ENCODE measurements at places on chromosomes 16 and 17.
A peak's percentile ranks its signal among the peaks of the same experiment; 100 is the strongest.

DNA sequence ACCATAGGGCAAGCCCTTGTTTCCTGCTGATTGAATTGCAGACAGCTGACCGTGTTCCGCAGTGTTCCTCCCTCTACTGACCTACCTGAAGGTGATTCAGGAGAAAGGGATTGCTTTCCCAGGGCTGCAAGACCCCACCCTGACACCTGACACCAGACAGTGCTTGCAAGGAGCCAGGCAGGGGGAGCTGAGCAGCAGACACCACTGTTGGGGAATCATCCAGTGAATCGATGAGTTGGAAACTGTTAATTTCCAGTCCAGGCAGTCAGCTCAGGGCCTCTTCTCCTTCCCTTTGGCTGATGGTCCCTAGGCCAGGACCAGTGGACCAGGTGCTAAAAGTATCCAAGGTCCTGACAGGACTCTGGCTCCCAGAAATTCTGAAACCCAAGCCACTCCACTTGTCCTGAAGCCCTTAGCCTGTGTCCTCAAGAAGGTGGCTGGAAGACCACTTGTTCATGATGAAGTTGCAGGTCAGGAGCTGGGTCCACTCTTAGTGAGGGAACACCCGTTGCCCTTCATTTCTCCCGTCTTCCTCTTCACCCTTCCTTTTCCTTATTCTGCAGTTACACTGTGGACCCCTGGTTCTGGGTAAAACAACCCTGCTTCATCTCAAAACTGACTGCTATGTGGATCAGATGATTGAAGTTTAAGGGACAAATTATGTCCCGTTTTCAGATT lies 9.5 kb upstream of the UNK start:
- no peak for DNase-seq

DNA sequence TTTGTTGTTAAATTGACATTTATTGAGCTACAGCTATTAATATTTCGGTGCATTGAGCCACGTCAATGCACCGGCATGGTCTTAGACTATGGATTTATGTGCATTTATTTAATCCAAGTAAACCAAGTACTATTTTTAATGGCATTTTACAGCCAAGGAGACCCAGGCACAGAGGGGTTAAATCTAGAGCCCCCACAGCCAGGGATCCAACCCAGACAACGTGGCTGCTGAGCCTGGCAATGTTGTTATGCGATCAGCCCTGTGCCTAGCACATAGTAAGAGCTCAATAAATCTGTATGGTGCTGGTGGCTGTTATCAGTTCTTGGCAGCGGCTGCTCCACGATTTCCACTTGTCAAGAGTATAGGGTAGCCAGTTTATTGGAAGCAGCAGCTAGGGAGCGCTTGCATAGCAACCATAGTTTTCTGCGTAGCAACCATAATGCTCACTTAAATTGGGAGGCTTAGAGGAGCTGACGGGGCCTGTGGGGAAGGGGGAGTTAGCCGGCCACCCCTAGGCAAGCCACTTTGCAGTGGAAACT lies 541 bp upstream of the RBBP6 start:
- no peak for DNase-seq

GRCh38 chr16:25161753-25162367 lies 50.3 kb downstream of the LCMT1 start:
- no peak for DNase-seq

- no peak for DNase-seq
Observed at GRCh38 chr16:22205577-22206012, 483 bp upstream of the EEF2K start.

DNA sequence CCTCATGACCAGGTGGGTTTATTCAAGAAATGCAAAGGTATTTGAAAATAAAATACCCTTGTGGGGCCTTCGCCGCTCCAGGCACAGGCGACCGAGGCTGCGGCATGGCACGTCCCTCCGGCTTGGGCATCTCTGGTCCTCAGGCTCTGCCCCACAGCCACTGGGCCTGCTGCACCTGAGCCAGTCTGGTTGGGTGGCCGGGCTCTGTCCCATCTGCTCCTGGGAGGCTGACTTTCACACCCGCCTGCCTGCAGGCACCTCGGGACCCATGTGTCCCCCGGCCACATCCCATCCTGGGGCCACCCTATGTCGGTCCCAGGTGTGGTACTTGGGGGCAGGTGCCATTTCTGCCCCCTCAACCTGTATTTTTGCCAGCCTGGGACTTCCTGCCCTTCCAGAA lies 20.9 kb downstream of the OSBPL7 start:
- DNase-seq = no peak

GRCh38 chr17:17127156-17127555 lies 79.0 kb downstream of the PLD6 start:
- no peak for DNase-seq

GRCh38 chr16:55037046-55037445 lies 106.4 kb downstream of the IRX5 start:
- no peak for DNase-seq

DNA sequence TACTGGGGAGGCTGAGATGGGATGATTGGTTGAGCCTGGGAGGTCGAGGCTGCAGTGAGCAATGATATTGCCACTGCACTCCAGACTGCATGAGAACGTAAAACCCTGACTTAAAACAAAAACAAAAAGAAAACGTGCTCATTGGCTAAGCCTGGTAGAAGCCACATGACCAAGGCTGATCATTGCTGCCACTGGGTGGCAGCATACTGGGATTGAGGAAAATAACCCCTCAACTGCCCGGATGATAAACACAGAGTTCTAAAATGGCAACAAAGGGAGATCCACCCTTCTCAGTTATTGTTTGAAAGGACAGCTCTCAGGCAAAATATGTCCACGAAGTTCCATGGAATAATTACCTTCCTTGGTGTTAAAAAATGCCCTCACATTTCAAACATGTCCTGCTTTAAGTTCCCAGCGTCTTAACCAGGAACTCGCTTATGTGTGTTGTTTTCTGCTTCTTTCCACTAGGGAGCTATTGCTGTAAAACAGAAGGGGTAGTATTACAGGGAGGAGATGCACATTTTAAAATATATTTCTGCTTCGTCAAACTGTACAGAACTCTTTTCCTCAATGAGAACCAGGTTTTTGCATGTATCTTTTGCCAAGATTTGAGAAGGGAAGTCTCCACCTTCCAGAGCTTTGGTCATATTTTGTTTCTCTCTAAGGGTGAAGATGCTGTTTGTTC lies 675.3 kb downstream of the MAF start:
- DNase-seq = peak; percentile 36

DNA sequence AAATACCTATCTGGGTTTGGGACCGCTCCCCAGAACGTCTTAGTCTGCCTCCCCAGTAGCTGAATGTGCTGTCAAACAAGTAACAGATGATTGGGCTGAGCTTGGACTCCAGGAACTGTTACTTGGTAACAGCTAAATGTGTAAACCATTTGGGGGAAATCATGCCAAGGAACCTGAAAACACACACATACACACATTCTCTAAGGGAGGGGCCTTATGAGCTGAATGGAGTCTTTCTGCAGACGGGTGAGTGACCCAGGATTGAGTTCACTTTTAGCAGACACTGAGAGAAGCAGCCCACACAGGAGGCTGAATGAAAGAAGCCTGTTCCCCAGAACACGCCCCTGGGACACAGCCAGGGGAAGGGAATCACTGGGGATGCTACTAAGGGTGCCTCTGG lies 1.6 kb downstream of the ACLY start:
- DNase-seq = no peak

Data from left cardiac atrium (tissue), 4 donors.